ENCODE measurements at places on chromosomes 1 and 21.

DNA sequence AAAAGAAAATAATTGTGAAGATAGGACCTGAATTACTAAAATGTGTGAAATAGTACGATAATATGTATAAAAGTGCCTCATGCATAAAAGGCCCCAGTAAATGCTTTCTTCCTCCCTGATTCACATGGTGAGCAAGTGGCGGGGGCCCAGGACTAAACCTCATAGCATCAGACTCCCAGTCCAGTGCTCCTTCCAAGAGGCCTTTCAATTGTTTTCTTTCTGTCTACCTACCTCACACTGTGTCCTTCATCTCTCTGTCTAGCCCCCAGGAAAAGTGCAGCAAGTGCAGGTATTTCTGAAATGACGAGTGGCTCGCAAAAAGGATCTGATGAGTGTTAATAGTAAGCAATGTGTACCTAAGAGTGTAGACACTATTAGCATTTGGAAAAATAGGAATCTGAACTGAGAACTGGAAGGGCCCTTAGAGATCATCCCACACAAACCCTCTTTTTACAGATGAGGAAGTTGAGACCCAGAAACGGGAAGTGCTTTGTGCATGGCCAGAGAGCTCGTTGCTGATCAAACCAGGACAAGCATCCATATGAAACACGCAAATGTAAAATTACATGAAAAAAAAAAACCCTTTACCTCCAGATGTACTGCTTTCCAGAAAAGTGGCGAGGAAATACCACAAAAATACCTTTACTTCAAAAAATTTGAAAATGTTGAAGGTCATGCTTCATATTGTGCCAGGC, 118.2 kb upstream of the HOOK1 start:
- DNase-seq = no peak

- no peak for DNase-seq
Measured at GRCh38 chr1:149967041-149967440, 30.4 kb upstream of the MTMR11 start.

GRCh38 chr1:10528066-10529014, 53.6 kb downstream of the PEX14 start:
- no peak for DNase-seq

- DNase-seq = no peak
Measured at GRCh38 chr1:168433238-168433637, 110.6 kb downstream of the XCL2 start.

DNA sequence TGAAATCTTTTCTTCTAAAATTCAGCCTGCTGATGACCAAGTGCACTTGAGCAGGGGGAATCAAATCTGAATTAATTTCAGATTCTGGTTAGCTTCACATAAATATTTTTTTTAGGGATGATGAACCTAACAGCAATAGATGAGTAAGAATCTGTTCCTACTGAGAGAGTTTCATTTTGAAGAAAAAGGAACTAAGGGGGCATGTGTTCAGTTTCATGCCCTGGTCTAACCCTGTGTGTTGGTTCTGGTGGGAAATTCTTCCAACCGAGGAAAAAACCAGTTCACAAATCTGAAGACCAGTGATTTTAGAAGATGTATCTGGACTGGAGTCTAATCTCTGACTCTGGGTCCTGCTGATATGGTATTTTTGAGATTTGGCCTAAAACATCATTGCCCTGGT, 13.7 kb downstream of the SELL start:
- DNase-seq = no peak

DNA sequence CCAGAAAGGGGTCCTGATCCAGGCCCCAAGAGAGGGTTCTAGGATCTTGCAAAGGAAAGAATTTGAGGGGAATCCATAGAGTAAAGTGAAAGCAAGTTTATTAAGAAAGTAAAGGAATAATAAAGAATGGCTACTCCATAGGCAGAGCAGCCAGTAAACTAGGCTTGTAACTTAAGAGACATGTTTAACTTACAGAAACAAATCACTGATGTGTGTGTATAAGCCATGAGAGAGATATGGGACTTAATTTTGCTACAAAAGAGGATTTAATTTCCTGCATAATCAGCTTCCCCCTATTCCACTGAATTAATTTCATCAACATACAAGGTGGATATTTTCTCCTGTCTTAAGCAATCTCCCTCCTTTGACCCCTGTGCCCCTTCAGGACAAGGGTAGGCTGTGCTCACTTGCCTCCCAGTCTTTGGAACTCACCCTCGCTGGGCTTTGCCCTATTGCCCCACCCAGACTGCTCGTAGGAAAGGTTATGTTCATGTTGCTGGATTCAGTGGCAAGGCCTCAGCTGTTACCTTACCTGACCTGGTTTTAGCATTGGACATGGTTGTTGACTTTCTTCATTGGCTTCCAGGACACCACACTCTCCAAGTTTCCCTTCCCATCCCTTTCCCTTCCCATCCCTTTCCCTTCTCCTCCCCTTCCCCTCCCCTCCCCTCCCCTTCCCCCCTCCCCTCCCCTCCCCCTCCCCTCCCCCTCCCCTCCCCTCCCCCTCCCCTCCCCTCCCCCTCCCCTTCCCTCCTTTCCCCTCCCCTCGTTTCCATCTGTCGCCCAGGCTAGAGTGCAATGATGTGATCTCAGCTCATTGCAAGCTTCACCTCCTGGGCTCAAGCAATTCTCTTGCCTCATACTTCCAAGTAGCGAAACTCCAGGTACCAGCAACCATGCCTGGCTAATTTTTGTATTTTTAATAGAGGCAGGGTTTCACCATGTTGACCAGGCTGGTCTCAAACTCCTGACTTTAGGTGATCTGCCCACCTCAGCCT, 44.6 kb downstream of the TBCE start:
- DNase-seq = no peak

GRCh38 chr1:73789965-73790364, 408.0 kb downstream of the LRRIQ3 start:
- DNase-seq = no peak
